ENCODE measurements at places on chromosomes 1 and 21.

- no peak for DNase-seq
These were observed 360.4 kb upstream of the NR5A2 start for GRCh38 chr1:199667089-199667488.

DNA sequence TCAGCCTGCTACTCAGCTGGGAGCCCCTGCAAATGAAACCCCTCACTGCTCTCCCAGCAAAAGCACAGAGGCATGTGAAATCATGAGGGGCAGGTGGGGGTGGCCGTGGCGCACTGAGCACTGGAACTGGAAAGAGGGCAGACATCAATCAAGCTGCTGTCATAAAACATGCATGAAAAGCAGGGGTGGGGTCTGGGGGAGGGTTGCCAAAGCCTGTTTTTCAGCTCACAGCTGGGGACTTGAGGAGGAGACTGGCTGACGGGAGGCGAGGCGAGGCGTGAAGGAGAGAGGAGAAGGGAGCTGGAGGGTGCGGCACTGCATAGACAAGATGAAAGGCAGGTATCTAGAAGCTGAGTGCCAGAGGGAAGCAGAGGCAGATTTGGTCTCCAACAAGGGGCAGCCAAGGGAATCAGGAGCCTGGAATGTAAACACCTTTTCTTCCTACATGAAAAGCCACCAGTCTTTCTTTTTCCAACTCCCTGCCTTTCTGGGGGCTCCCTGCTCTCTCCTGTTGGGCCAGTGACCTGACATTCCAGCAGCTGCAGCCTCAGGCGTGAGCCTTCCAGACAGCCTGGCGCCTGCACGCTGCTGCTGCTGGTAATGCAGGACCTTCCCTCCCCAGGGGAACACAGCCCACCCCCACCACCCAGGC lies 87.0 kb downstream of the NMNAT2 start:
- no peak for DNase-seq

- no peak for DNase-seq
These were observed 127.9 kb downstream of the CCDC185 start for GRCh38 chr1:223521150-223521549.

GRCh38 chr1:22646384-22646783 lies 3.0 kb downstream of the C1QC start:
- DNase-seq = no peak

GRCh38 chr1:5239911-5240310 lies 585.5 kb downstream of the AJAP1 start:
- no peak for DNase-seq

DNA sequence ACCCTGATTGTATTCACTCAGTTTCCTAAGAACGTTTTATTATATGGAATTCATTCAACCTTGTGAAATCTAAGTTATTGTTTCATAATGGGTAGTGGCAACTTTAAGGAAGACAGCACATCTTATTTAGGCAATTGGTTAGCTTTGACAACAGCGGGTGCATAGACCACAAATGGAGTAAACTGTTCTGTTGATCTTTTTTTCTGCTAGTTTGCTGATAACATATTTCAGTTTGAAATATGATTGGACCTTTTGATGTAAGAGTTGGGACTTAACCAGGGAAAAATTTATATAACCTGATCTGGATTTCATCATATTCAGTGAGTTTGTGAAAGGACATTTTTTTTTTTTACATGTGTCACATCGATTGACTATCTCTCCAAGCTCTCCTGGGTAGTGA lies 151.7 kb downstream of the HLX start:
- DNase-seq = no peak

- no peak for DNase-seq
These were observed 152.3 kb downstream of the PCNX2 start for GRCh38 chr1:233143241-233143640.

DNA sequence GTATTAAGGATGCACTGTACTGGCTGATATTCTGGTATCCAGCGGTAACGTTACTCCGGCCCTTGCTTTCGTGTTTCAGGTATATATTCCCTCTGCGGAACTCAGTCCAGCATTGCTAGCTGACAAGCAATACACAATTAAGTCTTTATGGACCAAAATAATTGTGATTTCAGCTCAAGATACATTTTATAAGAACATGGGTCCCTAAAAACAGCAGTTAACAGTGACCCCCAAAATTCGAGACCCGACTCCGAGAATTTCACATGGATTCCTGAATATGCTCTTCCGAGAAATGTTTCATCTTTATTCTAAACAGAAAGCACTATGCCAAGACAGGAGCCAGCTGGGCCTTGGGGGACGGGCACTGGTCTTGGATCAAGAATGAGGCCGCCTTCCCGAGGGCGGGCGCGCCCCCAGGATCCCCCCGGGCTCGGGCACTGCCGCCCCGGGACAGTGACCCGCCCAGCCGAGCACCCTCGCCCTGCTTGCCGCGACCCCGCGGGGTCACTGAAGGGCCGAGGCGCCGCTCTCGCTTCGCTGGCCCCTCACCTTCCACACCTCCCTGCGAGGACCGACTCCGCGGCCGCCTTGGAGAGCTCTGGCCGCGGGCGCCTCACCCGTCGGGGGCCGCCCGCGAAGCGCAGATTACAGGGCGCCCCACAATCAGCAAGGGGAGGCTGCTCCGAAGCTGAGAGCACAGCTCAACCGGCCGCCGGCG lies 610 bp downstream of the SCYL3 start:
- no peak for DNase-seq

DNA sequence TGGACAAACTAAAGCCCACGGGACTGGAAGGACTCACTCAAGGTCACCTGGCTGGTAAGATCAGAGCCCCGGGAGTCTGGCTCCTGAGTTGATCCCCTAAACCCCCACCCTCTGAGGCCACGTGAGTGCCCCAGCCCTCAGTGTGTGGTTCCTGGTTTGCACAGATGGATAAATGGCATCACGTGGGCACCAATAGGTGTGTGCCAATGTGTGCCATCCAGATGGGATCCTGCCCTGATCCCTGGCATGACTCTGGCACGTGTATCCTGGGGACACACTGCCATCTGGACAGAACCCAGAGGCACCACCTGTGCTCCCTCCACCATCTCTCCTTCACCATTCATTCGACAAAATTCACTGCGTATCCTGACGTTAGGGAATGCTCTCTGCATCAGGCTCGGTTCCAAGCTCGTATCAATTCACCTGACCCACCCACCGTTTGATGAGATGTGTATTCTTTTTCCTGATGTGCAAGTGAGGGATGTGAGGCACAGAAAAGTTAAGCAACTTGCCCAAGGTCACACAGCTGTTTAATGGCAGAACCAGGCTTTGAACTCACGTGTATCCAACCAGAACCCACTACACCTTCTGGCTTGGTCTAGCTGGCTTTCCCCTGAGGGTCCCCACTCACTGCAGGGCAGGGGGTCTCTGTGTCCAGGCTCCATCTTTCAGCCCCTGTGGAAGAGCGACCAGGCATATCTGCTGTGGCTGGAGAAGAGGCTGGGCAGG lies 49.8 kb upstream of the PAX7 start:
- no peak for DNase-seq

DNA sequence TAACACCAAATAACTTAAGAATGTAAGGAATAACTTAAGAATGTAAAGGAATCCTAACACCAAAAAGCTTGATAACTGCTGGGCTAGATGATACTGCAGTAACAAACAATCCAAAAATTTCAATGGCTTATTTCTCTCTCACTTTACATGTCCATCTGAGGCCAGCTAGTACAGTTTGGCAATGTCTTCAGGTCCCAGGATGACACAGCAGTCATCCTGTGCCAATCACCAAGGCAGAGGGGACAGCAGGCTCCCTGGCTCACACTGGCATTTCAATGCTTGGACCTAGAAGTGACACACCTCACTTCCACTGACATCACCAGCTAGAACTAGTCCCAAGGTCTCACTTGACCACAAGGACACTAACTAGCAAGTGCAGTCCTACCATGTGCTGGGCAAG lies 15.3 kb downstream of the DNAJC11 start:
- DNase-seq = no peak

DNA sequence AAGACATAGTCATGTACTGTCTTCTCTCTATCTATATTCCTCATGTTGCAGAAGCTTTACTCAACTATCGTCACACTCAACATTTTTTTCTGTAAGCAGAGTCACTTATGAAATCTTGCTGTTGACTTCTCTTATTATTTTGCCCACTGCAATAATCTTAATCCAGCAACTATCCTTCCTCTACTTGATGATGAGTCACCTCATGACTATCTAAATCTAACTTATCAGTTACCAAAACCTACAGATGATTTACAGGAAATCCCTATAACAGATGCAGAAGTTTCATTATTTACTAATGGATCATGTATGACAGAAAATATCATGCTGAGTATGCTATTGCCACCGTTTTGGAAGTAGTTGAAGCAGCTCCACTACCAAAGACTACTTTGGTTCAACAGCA lies 378.9 kb downstream of the DUSP10 start:
- DNase-seq = no peak

DNA sequence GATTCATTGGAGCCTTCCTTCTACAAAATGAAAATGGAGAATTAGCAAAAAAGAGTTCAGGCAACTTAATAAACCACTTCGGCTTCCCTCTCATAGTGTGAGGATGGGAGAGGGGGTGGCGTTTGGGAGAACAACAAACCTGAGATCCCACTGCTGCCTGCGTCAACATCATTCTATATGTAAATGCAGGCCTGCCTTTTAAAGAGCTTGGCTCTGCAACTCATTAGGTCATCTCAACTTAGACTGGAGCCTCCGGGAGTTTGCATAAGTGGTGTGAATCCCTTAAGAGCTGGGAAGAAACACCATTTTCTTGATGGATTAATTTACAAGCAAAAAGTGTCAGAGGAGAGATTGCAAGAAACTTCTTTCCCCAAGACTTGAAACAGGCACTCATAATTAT lies 127.6 kb upstream of the DAB1 start:
- no peak for DNase-seq

DNA sequence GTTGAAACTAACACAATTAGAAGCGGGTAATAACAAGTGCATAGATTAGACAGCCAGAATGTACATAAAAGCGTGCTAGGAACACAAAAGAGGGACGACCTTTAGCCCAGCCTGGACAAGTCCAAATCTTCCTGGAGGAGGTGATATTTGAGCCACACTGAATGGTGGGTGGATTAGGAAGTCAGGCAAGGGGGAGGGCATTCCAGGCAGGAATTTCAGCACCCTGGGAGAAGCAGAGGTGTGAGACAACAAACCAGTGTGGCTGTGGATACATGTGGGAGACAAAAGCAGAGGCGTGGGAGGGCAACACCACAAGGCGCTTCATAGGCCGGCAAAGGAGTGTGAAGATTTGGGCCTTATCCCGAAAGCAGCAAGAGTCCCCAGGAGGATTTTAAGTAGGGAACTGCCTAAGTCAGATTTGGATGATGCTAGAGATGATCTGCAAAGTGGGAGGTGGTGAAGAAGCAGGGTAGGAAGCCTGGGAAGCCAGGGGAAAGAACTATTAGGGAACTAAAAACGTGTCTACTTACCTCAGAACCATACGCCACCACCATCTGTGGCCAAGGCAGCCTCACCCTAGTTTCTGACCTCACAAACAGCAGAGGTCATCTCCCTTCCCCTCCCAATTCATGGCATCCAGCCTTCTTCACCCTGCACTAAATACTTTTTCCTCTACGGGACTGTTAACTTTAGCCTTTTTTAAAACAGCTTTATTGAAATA lies 81.8 kb downstream of the GLUL start:
- DNase-seq = no peak

- DNase-seq = no peak
These were observed 5.4 kb downstream of the PPP2R5A start for GRCh38 chr1:212290608-212291007.

GRCh38 chr1:245550720-245551043 lies 395.9 kb downstream of the KIF26B start:
- no peak for DNase-seq

DNA sequence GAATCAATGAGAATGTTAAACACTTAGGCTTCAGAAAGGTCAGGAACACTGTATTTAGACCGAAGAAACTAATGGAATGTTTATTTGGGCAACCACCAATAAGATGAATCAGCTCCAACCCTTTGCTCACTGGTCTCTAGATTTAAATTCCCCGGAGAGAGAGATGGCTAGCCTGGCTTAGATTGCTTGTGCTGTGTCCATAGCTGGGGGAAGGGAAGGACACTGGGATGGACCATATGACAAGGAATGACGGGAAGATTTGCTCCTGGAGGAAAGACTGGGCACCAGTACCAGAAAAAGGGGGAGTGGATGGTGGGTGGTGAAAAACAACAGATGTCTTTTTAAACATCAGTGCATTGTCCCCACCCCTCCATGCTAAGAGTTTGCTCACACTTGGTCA lies 426.6 kb downstream of the DUSP10 start:
- DNase-seq = no peak

DNA sequence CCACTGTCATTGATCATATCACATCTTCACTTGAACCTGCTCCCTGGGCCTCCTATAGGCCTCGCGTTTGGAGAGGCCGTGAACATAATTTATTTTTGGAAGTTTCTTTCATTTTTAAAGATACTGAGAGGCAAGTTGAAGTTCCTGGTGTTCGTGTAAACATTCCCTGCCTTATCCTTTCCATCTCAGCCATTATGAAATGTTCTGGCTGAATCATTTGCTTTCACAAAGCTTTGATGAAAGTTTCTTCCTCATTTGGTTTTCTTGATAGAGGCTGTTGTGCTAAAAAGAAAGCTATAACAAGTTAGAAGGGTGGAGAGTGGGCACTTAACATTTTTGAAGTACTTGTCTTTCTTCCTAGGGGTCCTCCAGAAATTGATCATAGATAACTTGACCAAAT lies 15.5 kb downstream of the CAMTA1 start:
- no peak for DNase-seq

- no peak for DNase-seq
These were observed 7.0 kb downstream of the TDRD5 start for GRCh38 chr1:179598631-179599030.

GRCh38 chr1:77680173-77680572 lies 2.3 kb downstream of the ZZZ3 start:
- no peak for DNase-seq

- no peak for DNase-seq
These were observed 92.9 kb upstream of the TTC39A start for GRCh38 chr1:51423073-51423821.

- no peak for DNase-seq
These were observed 57.8 kb downstream of the FOXO6 start for GRCh38 chr1:41418857-41419583.

- DNase-seq = no peak
These were observed 239.9 kb downstream of the DPYD start for GRCh38 chr1:97680894-97681293.

GRCh38 chr1:229150518-229150917 lies 120.4 kb upstream of the RAB4A start:
- no peak for DNase-seq

DNA sequence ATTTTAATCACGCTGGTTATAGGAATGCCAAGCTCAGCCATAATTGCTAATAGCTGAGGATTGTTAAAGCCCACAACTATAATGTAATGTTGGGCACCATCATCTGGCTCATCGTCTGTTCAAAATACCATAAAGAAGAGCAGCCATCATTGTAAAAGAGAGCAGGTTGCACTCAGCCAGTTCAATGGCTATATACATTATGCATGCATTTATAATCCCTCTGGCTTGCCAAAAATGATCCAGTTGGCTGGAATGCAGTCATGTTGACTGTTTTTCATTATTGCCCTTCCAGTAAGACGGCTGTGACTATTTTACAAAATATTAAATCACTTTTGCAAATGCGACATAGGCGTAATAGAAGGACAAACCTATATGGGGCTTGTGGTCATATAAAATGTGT lies 85.3 kb downstream of the SPAG17 start:
- no peak for DNase-seq

GRCh38 chr1:247443641-247444040 lies 14.3 kb downstream of the OR2B11 start:
- no peak for DNase-seq
